ENCODE measurements at places on chromosomes 3 and 15. TPM values are rescaled to one million over a fixed set of nuclear protein-coding genes. Genes with fewer than 3 reads are reported as not detected.

The CDHR4 gene
- total RNA-seq, result 0.17 TPM

The DGKG gene
- total RNA-seq, result 0.92 TPM

The CCR8 gene
- not detected for total RNA-seq

The ECE2 gene
- 0.46 TPM for total RNA-seq

The SST gene
- total RNA-seq, result not detected

The GUCA1C gene
- not detected for total RNA-seq

The SLC27A2 gene
- 5.6 TPM for total RNA-seq

The CCDC12 gene
- total RNA-seq, result 59.1 TPM

The SETMAR gene
- 15.0 TPM for total RNA-seq

The STT3B gene
- total RNA-seq, result 105 TPM

The CCR1 gene
- not detected for total RNA-seq

The CHRNA5 gene
- total RNA-seq, result 23.3 TPM

The FOXL2 gene
- 1.4 TPM for total RNA-seq

The ADCY5 gene
- 26.8 TPM for total RNA-seq

The CGNL1 gene
- 67.1 TPM for total RNA-seq

The BNIP2 gene
- 40.3 TPM for total RNA-seq

The SLC28A1 gene
- total RNA-seq, result 0.16 TPM

The CYP8B1 gene
- 0.16 TPM for total RNA-seq

The PRR20G gene
- total RNA-seq, result not detected

The SLC15A2 gene
- total RNA-seq, result 3.8 TPM

The GP9 gene
- total RNA-seq, result not detected

The MITF gene
- 1.3 TPM for total RNA-seq

The INKA1 gene
- total RNA-seq, result 1.4 TPM

The KIF15 gene
- 18.4 TPM for total RNA-seq

The GABRR3 gene
- not detected for total RNA-seq

The CCR3 gene
- not detected for total RNA-seq

The FEZF2 gene
- not detected for total RNA-seq

The C3orf85 gene
- not detected for total RNA-seq

The AADACL2 gene
- total RNA-seq, result not detected

The EFCAB12 gene
- 0.34 TPM for total RNA-seq

The GHSR gene
- total RNA-seq, result not detected

The CPNE9 gene
- 6.0 TPM for total RNA-seq

The SLC9C1 gene
- 2.5 TPM for total RNA-seq

The IGSF11 gene
- 1.7 TPM for total RNA-seq

The ARL14 gene
- total RNA-seq, result not detected

The RMDN3 gene
- 25.9 TPM for total RNA-seq

The LOXL1 gene
- total RNA-seq, result 12.3 TPM

The IP6K1 gene
- 32.2 TPM for total RNA-seq

The CRYGS gene
- total RNA-seq, result 2.9 TPM

The TMEM212 gene
- total RNA-seq, result not detected

Measured in WTC11 (cell line).